GM06990 (cell line): ENCODE measurements at places on chromosomes 5 and 9.

- DNase-seq = no peak
Observed at GRCh38 chr5:57468481-57469163, 14.0 kb downstream of the ACTBL2 start.

DNA sequence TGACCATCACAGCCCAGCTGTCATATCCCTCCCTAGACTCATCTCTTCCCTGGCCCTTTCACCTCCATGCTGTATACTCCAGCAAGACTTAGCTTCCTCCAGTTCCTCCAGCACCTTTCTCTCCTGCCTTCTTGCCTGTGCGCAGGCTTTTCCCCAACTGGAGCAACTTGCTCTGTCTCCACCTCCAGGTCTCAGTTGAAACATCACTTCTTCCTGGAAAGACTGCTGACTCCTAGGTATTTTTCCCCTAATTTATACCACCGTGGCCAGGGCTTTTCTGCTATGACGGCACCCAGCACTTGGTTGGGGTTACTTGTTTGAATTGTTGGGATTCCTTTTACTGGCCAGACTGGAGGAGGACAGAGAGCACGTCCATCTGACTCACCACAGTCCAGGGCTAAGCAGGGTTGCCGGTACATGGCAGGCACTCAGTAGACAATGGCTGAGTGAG, 67.5 kb downstream of the KCNIP1 start:
- no peak for DNase-seq

- DNase-seq = no peak
Observed at GRCh38 chr9:114159691-114160090, 4.4 kb downstream of the COL27A1 start.

DNA sequence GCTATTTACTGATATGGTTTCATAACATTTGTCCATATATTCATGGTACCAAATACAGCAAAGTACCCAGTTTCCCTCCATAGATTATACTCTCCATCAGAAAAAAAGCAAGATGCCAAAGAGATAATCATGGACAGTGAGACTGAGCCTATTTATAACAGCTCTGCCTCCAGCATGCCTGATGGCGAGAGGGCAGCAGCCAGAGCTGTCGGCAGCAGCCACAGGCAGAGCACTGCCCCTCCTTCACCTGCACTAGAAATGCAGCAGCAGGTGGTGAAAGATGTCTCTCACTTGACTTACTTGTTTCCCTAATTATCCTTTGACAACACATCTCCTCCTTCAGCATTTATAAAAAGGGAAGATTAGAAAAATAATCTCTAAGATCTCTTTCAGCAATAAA, 32.4 kb downstream of the CTNNAL1 start:
- DNase-seq = no peak

DNA sequence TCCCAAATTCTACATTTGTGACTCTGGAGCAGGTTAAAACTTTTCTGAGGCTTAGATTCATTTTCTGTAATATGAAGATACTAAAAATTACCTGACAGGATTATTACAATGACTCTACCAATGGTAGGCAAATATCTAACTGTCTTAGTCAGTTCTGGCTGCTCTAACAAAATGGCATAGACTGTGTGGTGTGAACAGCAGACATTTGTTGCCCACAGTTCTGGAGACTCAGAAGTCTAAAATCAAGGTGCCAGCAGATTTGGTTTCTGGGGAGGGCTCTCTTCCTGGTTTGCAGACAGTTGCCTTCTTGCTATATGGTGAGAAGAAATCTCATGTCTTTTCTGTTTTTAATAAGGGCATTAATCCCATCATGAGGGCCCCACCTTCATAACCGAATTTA, 245.1 kb downstream of the MAST4 start:
- no peak for DNase-seq

GRCh38 chr5:35129276-35129675, 81.5 kb upstream of the AGXT2 start:
- no peak for DNase-seq

GRCh38 chr9:114180696-114181606, 25.6 kb downstream of the COL27A1 start:
- DNase-seq = no peak

- no peak for DNase-seq
Observed at GRCh38 chr9:78519786-78520185, 222.9 kb downstream of the PSAT1 start.

DNA sequence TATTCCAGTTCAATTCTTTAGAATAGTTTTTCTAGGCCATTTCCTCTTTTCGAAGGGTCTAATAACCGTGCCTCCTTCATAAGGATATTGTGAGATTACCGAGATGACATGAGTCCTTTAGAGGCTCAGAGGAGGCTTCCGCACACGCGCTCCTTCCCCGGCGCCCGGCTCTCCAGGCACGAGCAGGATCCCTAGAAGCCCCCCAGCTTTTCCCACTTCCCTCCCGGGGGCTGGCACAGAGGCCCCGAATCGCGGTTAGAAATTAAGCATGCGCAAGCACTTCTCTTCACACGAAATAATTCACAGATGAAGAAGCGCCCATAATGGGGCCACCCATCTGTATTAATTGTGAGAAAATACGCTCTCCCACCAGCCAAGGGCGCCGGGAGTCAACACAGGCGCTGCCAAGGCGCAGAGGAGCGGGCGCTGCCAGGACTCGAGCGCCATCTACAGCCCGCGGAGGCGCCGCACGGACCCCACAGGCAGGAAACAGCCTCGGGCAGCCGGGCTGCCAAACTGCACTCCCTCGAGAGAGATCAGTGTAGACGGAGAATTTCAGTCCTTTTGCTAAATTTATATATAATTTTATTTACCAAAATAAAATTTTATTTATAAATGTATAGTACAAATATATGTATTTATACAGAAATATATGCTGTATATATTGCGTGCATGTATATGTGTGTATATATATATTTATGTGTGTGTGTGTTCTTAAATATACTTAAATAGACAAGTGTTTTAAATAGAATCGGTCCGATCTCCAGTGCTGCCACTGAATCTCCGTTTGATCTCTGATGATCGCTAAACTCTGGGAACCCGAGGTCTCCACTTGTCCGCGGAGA, 258.1 kb upstream of the NFIL3 start:
- DNase-seq = peak; percentile 64

GRCh38 chr5:52476346-52476745, 311.4 kb upstream of the ITGA1 start:
- no peak for DNase-seq

DNA sequence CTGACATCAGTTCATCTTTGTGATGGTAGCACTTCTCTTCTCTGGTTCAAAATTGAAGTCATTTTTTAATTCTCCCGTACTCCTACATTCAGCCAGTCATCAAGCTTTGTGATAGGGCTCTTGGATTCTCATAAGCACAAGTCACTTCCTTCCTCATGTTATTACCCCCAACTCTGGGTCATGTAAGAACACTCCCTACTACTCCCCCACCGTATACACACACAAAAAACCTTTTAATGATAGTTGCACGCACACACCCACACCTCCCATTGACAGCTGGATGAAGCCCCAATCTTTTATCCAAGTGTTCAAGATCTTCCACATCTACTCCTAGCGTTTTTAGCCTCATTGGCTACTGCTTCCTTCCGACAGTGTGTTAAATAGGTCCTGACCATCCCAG, 16.8 kb downstream of the KDM3B start:
- DNase-seq = no peak

DNA sequence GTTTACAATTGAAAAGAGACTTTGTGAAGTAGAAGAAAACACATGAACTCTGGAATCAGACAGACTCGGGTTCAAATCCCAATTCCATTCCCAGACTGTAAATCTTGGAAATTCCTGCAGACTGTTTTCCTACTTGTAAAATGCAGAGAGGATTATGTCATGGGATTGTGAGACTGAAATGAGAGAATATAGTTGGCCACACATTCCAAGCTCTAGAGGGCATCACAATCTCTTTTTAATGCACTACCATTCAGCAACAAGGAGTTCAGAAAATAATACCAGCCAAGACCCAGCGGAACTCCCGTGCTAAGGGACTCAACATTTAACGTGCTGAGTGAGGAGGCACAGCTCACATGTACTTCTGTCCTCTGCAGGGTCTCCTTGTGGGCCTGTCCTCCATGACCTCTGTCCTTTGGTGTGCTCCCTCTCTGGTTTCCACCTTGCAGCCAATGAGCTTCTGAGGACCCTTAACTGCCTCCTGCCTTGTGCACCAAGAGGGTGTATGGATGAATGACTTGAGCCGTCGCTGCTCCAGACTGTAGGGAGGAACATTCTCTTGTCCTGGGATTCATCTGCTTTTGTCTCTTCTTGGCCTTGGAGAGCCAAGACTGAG, 263.5 kb downstream of the NTRK2 start:
- DNase-seq = no peak

- DNase-seq = no peak
Observed at GRCh38 chr5:108801776-108802175, 54.1 kb downstream of the FER start.

DNA sequence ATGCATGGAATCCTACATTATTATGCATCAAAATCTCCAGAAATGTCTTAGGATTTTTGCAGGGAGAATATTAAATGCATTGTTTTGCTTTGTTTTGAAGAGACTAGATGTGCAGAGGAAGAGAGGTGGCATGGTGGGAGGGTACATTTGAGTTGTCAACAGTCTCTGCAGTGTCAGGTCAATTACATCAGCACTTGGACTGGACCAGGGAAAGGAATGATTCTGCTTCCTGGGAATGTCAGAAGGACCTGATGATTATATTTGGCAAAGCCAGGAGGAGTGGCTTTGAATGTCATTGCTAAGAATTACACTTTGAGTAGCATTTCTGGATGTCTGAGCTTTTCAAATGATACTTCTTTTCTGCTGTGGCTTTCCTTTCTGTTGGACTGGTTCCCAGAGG, 17.5 kb upstream of the TMEFF1 start:
- no peak for DNase-seq

- no peak for DNase-seq
Observed at GRCh38 chr9:9614607-9615006, 998.2 kb downstream of the PTPRD start.

DNA sequence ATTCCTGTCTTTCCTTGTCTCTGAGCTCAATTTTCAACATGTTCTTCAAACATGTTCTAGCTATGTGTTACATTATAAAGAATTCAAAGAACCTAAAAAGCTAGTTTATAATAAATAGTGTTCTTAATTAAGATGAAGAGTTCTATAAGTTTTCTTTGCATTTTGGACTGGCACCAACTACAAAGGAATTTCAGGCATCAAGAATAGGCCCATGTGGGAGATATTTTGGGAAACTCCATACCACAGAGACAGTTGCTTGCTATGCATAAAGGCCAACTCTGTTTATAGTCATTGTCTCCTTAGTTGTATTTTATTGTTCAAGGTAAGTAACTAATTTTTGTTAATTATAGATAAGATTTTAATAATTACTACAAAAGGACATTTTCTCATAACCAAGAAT, 4.5 kb downstream of the SLF1 start:
- DNase-seq = no peak

GRCh38 chr9:120905315-120906164, 21.1 kb downstream of the TRAF1 start:
- no peak for DNase-seq

DNA sequence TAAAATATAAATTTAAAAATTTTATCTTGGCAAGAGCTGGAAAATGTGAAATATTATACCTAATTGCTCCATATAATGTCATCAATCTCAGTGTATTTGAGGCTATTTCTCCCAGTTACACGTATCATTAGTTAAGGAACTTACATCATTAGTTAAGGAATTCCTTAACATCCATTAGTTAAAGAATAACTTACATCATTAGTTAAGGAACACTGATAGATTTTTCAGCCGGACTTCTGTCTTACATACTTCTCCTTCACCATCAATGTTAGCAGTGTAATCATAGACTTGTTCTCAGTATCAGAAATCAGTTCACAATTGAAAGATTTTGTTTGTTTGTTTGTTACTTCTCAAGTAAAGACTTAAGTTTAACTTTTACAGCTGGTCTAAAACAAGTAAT, 524.4 kb upstream of the CHD1 start:
- DNase-seq = no peak

GRCh38 chr5:147509041-147509709, 693 bp downstream of the DPYSL3 start:
- DNase-seq = peak; percentile 7
